ENCODE measurements at places on chromosomes 5 and 9.

DNA sequence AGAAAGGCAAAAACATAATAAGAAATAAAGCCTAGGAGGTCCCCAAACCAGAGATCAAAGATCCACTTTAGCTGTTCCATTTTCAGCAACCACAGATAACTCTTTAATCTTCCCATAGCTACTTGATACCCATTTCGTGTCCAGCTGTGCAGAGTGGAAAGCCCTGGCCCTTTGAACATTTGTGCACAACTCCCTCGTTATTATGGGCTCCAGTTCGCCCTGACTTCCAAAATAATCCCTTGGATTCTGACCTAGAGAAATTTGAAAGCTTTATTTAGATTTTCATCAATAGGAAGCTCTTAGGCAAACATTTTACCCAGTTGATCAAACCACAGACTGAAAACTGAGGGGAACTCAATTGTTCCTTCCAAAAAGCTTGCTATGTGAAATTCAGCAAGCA is 4.8 kb downstream of the MYOT start:
- DNase-seq = no peak

DNA sequence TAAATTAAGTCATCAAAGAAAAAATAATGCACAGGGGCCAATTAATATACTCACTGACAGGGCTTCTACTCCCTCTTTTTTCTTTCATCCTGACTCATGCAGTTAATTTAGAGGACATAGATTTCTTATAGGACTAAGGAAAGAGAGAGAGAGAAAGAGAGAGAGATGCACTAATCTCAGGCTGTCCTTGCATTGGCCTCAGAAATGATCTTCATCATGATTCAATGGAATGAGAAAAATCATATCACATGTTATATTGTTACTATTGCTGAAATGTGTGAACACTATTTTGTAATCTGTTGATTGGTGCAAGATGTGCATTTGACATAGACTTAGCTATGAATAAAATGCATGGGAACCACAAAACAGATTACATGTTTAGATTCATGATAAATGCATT is 608.3 kb upstream of the NUDT12 start:
- no peak for DNase-seq

DNA sequence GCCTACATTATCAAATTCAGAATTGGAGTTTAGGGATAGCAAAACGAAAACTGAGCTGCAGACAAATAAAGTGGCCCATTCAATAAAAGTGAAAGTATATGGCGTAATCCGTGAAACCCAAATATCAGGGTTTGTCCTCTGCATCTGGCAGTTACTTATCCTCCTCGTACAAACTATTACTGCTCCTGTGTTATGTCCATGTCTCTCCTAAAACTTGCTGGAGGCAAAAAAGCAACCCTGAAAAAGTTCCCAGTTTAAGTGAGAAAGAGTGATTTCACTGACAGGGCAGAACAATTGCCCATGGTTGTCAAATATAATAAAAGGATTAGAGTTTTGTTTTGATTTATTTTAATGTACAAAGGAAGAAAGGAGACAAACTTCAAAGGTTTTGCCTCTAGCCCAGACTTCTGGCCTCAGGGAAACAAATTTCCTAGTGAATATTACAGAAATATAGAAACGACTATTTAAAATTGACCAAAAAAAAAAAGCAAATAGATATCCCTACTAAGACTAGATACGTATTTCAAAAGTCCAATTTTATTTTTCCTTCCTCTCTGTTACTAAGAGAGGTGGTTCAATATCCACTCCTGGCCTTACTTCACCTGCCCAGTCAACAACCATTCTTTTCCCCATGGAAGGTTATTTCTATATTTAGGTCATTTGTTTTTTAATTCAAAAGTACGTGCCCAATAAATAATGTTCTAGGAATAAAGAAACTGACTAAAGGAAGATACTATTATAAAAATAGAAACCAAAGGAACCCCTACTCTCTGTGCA is 50.0 kb downstream of the NFIB start:
- DNase-seq = no peak

DNA sequence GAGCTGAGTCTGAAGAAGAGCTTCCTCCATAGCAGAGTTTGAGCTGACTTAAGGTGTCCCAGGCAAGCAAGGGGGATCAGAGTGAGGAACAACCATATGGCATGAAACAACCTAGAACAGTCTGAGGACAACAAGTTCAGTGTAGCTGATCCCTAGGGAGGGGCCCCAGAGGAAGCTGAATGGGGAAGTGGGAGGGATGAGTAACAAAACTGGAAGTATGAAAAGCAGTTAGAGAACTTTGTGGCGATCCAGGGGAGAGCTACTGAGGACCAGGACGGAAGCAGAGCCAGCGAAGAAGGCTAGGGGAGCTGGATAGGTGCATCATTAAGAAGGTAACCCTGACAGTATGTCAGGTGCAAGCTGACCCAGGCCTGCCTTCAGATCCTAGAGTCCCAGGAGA is 580.8 kb downstream of the BNC2 start:
- DNase-seq = no peak

DNA sequence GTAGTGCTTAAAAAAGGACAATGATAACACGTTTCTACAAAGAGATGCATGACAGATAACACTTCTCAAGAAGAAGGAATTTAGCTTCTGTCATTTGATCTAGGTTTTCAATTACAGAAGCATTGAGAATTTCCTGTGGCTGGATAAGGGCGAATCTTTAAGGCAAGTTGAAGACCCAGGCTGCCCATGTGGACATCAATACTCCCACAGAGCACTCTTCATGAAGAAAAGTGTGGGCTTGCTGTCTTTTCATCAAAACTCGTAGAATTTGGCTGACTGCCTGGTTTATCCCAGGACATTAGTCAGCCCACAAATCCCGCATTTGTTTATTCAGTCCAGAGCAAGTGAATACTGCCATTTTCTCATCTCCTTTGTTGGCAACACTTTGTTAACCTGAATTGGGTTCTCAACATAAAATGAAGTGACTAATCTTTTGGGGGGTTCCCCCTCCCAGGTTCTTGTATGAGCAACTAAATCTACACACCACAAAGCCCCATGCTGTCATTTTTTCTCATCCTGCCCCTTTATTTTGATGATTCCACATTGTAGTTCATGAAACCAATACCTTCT is 43.4 kb upstream of the CDKN2B start:
- no peak for DNase-seq

DNA sequence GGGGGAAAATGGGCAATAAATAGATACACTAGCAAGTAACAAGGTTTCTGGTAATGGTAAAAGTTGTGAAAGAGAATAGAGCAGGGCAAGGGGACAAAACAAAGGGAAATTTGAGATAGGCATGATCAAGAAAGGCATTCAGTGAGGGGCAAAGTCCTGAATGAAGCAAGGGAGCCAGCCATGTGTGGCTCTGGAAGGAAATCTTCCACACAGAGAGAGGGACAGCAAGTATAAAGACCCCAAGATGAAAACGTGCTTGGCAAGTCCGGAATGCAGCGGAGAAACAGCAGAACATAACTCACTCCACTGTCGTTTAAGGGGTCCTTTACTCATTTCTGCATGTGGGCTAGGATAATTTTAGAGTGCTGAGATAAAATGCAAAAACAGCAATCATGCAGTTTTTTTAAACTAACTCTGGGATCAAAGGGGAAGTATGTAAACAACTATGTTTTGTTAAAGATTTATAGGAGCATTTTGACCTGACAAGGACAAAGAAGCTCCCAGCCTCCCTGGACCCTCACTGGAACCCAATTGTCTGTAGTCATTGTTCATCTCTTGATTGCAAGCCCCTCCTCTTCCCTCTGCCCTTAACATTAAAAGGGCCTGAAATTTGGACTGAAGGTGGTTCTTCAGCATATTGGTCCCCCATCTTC is 22.9 kb upstream of the AOPEP start:
- DNase-seq = no peak

GRCh38 chr9:136361754-136362449 is 1.6 kb downstream of the DNLZ start:
- DNase-seq = no peak

DNA sequence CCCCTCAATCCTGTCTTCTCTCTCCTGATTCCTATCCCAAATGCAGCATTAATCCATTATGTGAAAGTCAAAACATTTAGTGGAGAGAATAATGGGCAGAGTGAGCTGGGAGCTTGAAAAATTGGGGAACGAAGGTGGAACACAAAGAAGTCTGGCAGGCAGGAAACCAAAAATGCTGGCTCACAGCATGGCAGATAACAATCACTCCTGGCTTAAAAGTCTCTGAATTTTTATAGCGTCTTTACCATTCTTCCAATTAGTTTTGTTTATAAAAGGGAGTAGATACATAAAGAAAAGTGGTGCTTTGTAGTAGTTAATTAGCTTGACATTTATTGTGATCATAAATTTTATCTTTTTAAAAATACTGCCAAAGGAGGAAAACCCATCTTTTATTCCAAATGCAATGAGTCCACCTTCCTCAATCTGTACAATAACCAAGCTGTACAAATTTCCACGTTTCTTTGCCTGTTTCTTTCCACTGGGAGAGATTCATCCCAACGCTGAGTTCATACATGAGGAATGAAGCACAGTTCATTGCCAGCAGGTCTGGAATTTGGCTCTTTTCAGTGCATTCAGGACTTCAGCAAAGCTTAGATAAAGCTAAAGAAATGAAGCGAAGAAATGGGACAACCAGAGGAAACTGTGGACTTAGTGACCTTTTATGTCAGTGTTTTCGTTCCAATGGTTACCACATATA is 174.7 kb downstream of the HMHB1 start:
- DNase-seq = no peak

DNA sequence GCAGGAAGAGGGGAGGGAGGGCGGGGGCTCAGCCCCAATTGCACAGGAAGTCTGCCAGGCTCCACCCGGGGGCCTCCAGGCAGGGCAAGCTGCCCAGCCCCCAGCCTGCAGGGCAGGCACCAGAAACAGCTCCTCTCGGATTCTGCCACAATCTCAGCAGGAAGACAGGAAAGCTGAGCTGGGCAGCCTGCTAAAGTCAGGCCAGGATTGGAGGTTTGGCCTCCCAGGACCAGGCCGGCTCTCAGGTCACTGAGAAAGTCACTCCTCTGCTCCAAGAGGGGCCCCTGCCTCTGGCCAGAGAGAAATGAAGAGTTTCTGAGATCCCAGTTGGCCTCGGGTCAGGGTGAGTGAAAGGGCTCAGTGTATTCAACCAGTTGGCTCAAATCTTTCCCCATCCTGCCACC is 54.6 kb upstream of the STXBP1 start:
- DNase-seq = peak; percentile 86

DNA sequence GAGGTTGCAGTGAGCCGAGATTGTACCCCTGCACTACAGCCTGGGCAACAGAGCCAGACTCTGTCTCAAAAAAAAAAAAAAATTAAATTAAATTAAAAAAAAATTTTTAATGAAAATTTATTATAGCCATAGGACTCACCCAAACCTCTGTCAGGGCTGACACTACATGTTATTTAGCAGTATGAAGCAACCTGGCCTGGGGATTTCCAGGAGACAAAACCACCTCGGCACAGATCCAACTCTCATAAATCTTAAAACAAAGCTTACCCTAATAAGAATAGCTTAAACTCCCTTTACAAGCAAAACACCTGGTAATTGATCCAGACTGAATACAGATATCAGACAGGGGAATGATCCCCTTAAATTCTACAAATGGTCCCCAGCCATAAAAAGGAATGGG is 38.4 kb downstream of the PPP1R2B start:
- DNase-seq = no peak

DNA sequence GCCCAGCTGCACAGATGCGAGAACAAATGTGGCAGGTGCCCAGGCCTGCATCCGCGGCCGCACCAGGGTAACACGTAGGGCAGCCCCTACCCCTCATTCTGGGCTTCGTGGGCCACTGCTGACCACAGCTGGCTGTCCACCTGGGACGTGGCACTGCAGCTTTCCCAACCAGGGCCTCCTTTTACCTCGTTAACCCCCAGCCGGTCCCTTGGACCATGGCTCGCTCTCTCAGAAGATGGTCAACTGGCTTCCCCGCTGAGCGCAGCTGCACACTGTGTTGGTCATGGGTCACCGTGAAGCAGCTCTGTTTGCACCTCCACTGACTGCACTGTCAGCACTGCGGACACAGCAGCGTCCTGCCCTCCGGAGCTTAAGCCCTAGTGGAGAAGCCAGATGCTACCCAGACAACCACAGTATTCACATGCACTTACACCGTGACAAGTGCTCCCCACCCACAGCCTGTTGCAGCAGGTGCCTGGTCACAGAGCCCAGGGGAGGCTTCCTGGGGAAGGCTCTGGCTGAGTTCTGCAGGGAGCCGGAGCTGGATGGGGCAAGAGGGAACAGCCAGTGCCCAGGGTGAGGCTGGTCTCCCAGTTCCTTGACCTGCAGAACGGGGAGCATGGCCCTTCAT is 10.5 kb upstream of the PLEKHG4B start:
- no peak for DNase-seq

- no peak for DNase-seq
Measured at GRCh38 chr9:121863955-121864354, 212.5 kb downstream of the DAB2IP start.

DNA sequence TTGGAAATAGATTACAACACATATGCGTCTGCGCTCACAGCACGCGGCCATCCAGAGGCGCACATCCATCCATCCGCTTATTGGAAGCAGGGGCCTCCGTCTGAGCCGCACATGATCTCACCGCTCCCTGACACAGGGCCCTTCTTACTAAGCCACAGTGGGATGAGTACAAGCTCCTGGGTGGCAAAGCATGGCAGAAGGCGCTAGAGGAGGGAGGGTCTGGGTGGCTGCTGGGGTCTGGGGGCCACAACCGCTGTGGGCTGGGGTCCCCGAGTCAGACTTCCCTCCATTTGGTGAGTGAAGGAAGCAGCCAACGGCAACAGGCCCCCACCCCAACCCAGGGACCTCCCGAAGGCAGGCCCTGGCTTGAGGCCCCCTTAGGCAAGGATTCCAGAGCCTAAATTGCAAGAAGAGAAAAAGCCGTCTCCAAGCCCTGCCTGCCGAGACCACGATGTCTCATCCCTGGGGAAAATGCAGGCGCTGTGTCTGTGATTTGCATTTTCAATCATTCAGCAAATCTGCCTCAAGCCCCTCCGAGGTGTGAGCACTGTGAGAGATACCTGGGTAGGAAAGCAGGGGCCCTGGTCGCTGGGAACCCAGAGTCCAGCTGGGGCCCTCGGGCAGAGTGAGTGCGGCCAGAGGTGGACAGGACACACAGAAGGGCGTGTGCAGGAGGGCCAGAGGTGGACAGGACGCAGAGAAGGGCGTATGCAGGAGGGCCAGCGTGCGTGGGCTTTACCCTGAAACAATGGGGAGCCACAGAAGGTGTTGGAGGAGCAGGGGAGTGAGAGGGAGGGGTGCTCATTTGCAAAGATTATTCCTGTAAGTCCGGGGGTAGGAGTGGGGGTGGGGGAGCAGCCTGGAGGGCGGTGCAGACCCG is 135.7 kb downstream of the OLFM1 start:
- no peak for DNase-seq

Measured in Daoy (cell line).